ENCODE measurements at places on chromosomes 16 and 17.

- DNase-seq, result peak; percentile 40
These were observed 28.7 kb upstream of the MILR1 start for GRCh38 chr17:64420143-64420670.

GRCh38 chr17:30580916-30581315, 103.7 kb downstream of the GOSR1 start:
- no peak for DNase-seq

- DNase-seq, result no peak
These were observed 92.2 kb downstream of the IRX3 start for GRCh38 chr16:54194334-54194743.

- peak; percentile 62 for DNase-seq
These were observed at the start of gene IRX5 for GRCh38 chr16:54930005-54930868. TSS of gene IRX5 (plus strand) at chr16:54930865. CDS start at chr16:54931199, 334 bp downstream.

DNA sequence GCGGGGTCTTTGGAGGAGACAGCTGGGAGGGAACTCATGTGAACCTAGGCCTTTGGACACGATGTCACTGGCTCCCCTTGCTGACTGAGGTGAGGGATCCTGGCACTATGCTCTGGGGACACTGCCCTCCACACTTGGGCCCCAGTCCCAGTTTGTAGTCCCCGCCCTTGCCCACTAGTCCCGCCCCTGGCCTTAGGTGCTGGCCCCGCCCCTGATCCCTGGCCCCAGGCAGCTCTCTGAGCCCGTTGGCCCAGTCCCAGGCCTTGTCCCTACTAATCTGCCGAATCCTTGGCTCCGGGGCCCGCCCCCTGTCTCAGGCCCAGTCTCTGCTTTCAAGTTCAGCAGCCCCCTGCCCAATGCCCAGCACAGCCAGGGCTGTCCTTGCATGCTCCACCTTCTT, 61.0 kb downstream of the SMPD3 start:
- no peak for DNase-seq

GRCh38 chr17:2347805-2348685, 10.7 kb downstream of the SGSM2 start:
- DNase-seq, result no peak

- no peak for DNase-seq
These were observed 1.6 kb downstream of the FHOD1 start for GRCh38 chr16:67245674-67246080.

- no peak for DNase-seq
These were observed 13.0 kb downstream of the ACSF2 start for GRCh38 chr17:50439008-50439407.

- DNase-seq, result no peak
These were observed 30.1 kb downstream of the GPRC5B start for GRCh38 chr16:19854543-19854876.

- no peak for DNase-seq
These were observed 85.7 kb upstream of the HS3ST2 start for GRCh38 chr16:22728167-22728836.

- peak; percentile 15 for DNase-seq
These were observed 205.0 kb downstream of the RPTOR start for GRCh38 chr17:80749611-80750010.

DNA sequence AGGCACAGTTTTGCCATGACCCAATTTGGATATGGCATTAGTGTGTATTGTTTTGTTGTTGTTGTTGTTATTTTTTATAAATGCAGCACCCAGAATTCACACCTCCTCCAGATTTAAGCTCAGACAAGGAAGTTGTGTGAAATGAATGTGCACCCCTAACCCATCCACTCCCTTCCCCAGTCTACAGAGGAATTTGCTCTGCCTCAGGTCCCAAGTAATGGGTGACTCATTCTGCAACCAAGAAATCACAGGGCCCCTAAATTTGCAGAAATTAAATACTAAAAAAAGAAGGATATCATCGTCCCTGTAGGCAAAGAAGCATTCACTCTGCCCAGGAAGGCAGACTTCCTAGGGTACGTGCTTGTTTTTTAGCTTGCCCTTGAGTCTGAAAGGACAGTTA, 62.3 kb downstream of the CLEC16A start:
- no peak for DNase-seq

DNA sequence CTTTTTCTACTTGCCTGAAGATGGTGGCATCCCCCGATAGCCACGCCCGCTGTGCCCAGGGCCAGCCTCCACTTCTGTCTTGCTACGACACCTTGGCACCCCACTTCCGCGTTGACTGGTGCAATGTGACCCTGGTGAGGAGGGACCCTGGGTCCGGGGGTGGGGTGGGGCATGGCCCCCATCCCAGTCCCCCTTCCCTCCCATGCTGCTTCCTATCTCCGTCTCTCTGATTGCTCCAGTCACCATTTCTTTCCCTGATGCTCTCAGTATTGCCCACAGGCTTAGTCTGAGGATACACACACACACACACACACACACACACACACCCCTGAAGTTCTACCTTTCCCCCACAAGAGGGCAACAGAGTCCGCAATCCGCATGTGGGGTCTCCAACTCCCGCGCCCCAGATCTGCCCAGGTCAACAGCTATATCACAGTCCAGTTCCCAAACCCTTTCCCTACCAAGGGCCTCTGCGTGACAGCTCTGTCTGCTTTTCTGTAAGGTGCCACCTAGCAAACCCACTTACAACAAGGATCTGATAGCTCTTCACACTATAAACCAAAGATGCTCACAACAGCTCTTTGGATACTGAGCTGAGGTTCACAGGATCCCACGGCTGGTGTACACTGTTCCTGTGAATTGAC, 3.4 kb downstream of the SGCA start:
- DNase-seq, result peak; percentile 83

- no peak for DNase-seq
These were observed 48.4 kb downstream of the SRCIN1 start for GRCh38 chr17:38557396-38557795.

- DNase-seq, result no peak
These were observed 41.7 kb downstream of the ANKRD11 start for GRCh38 chr16:89448656-89449055.

DNA sequence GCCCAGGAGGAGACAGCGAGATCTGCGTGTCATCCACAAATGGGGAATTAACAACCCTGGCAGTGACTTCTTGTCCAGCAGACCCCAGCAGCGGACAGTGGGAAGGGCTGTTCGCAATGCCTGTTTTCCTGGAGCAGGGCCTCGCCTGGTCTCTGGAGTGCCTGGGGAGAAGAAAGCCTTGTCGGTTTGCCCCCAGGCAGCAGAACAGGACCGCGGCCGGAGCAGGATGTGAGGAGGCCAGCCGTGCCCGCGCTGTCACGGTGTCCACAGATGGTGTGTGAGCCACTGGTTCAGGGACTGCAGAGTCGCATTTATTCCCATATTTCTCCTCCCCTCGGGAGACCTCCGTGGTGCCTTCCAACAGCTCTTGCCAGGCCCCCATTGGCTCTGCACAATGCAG, 68.5 kb upstream of the GSE1 start:
- DNase-seq, result no peak

GRCh38 chr16:53495325-53495724, 7.7 kb downstream of the AKTIP start:
- no peak for DNase-seq

DNA sequence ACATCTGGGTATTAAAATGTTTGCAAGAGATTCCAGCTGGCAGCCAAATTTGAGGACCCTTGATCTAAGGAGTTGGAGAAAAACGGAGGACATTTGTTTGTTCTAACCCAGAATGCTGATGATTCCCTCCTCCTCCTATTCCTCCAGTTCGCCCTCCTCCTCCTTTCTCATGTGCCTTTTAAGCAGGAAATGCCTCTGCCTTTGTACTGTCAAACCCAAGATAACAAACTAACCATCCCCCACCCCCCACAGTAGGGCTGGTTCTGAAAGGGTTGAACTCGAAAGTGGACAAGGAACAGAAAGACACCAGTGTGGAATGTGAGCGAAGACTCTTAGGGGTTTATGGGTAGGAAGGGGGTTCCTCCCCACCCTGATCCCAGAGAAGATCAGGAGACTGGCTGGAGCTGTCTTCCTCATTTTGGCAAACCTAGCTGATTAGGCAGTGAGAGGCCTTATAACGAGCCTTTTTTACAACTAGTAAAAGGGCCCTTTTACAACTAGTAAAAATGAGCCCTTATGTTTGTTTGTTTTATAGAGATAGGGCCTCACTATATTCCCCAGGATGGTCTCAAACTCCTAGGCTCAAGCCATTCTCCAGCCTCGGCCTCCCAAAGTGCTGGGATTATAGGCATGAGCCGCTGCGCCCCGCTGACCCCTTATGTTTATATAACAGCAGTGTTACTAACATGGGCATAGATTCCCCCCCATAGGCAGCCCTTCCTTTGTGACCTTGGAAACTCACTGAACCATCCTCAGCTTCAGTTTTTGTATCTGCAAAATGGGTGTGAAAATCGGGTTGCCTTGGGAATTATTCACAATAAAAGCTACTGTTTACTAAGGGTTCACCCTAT, 975 bp downstream of the CHD9 start:
- peak; percentile 31 for DNase-seq

DNA sequence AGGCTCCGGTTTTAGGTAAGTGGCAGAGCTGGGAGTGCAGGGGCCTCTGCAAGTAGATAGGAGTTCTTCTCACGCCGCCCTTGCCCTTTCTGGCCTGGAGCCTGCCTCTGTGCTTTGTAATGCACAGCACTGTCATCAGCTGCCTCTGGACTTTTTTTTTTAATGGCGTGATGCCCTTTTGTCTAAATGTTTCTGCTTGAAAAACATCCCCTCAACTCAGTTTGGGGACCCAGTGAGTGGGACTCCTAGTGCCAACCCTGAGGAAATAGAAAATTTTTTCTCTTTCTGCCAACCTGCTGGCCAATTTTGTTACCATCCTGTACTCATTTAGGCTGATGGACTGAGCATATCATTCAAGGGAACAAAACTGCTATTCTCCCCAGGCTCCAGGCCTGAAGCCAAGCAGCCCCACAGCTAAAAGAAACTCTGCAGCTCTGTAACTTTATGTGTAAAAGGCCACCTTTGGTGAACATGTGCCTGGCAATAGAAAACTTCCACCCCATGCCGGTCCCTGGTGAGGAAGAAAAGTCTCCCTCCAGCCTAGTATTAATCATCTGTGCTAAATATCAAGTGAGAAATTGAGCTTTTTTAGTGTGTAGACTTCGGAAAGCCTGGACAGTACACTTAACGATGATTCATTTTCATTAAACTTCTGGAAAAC, 22.5 kb downstream of the SLC6A2 start:
- DNase-seq, result no peak

- no peak for DNase-seq
These were observed at the start of gene KRT9 for GRCh38 chr17:41571561-41572434. TSS of gene KRT9 (minus strand) at chr17:41572059. CDS start at chr17:41571992, 67 bp downstream.

GRCh38 chr17:42135664-42136653, 13.4 kb downstream of the HSPB9 start:
- DNase-seq, result no peak

DNA sequence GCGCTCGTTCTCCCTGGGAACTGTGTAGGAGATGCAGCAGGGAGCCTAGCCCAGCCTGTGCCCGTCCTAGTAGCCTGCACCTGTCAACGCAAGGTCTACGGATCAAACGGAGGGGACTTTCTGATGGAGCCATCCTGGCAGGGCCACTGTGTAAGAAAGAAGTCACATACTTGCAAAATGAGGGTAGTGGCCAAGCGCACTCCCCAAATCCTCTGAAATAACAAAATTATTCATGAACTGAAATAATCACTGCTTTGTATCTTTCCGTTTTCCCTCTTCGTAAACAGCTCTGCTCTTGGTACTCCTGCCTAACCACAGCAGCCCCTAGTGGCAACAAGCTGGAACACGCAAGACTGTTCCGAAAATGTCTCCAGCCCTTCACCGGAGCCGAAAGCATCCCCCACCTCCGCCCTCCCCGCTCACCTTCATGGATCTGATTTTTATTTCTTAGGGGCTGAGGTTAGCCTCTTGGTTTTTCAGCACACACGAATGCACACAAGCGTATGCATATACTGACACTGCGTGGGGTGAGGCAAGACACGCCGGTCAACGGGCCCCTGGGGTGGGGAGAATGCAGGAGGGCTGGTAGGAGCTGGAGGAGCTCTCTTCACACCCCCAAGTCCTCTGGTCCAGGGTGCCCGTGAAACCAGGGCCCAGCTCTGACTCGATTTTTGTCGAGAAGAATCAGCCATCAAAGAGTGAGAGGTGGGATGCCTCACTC, 100.8 kb downstream of the ABCC12 start:
- peak; percentile 31 for DNase-seq

DNA sequence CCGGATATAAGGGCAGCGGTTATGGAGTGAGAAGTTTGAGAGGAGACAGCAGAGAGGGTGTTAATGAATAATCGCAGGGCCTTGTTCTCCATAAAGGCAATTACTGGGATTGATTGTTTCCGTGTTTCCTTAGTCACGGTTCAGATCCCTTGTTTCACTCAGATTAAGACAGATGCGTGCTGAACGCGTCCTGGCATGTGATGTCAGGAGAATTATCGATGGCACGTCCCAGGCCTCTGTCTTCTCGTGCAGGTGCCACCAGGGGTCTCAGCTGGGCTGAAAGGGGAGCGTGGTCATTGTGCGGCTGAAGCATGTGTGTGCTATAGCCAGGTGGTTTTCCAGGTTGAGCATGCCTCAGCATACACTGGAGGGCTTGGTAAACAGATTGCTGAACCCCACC, 142.4 kb upstream of the NOL11 start:
- no peak for DNase-seq

GRCh38 chr16:87094556-87094865, 222.7 kb downstream of the C16orf95 start:
- DNase-seq, result no peak

DNA sequence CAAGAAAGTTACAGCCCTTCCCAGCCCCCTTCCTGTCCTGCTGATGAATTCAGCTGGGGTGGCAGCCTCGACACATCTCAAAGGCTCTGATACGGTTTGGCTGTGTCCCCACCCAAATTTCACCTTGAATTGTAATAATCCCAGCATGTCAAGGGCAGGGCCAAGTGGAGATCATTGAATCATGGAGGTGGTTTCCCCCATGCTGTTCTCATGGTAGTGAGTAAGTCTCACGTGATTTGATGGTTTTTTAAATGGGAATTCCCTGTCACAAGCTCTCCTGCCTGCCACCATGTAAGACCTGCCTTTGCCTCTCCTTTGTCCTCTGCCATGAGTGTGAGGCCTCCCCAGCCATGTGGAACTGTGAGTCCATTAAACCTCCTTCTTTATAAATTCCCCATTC, 163.2 kb upstream of the FOXF1 start:
- DNase-seq, result no peak

DNA sequence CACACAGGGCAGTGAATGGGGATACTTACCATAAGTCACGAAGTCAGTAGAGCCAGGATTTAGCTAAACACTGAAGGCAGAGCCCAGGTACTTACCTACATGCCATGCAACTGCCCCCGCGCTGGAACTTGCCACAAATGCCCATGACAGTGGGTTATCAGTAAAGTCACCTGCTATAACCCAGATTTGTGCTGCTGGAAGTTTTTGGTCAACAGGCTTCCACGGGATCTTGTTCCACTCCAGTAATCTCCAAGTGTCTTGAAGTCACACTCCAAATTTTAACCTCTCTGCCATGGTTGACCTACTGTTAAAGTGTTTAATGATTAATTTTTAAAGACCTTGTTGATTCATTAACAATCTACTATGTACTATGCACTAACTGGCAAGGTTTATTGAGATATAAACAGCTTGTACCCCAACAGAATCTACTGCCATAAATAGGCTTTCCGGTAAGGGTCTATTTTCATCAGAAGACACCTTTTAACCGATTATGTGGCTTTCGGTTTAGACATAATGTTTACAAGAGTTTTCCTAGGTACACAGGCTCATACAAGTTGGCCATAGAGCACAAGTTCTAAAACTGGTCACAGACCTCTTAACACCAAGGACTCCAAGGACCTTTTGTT, 6.3 kb upstream of the SLC5A11 start:
- DNase-seq, result no peak

- DNase-seq, result peak; percentile 56
These were observed 17.7 kb downstream of the BCL7C start for GRCh38 chr16:30875871-30876801.

GRCh38 chr16:27199736-27200135, 3.6 kb upstream of the KDM8 start:
- no peak for DNase-seq

GRCh38 chr17:59332749-59333377, 1.4 kb downstream of the YPEL2 start:
- DNase-seq, result no peak

All from activated T-cell treated with anti-CD3 and anti-CD28 coated beads, Interleukin-2, amount 50 U/mL, for 48 hours (primary cell).